Activated effector memory CD4-positive, alpha-beta T cell treated with Interleukin-2 at 50 U/mL for 16 hours (primary cell): ENCODE measurements at places on chromosomes 4 and X.

DNA sequence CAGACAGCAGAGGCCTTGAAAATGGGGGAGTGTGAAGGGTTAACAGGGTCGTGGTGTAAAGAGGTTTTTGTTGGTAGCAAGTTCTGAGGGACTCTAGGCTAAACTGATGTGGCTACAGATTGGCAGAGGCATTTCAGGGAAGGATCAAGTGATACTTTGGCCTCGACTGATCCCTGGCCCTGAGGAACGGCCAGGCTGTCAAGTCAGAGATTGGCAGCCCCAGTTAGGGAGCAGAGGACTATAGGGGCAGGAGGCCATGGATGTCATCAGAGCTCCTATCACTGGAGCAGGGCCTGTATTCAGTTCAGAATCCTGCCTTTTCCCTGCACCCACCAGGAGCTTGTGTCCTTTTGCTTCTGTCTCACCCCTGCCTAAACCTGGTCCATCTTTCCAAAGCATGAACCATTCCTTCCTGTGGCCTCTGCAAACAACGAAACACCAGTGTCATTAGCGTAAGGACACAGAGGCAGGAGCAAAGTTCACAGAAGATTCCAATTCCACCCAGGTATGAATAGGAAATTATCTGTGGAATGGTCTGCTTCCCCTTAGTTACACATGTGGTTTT lies 613.1 kb downstream of the MID1IP1 start:
- no peak for DNase-seq

DNA sequence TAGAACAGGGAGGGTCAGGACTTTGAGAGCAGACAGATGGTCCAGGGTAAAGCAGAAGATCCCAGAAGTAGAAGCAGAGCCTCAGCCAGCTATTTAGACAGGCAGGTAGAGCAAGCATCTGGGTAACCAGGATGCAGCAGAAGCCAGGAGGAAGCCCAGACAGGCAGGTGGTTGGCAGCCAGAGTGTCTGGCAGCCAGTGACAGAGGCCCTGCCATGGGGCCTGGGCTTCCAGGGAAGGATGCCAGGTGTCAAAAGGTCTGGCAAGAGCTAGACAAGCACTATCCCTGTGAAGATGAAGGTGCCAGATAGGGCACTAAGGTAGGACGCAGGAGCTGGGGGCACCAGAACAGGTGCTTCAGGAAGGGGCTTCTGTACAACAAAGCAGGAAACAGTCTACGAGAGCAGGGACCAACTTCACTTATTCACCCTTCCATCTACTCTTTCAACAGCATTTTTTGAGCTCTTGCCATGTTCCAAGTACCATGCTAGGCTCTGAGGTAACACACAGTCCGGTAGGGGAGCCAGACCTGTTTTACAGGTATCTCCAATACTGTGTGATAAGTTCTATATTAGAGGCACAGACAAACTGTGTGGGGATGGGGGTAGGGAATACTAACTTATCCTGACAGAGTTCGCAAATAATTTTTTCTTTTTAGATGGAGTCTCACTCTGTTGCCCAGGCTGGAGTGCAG lies 38.1 kb upstream of the GJB1 start:
- DNase-seq, result no peak

DNA sequence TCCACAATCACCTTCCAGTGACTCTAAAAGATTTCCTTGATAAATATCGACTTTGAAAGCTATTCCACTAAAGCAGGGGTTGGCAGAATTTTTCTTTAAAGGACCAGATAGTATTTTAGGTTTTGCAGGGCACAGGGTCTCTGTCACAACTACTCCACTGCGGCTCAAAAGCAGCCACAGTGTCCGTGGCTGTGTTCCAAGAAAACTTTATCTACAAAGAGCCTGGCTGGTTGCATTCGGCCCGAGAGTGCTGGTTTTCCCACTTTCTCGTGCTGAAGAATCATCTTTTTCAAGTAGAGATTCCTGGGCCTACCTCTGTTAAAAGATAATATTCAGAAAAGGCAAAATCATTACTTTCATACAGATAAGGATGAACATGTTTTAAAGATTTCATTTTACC lies 55.6 kb downstream of the TSPAN7 start:
- no peak for DNase-seq

DNA sequence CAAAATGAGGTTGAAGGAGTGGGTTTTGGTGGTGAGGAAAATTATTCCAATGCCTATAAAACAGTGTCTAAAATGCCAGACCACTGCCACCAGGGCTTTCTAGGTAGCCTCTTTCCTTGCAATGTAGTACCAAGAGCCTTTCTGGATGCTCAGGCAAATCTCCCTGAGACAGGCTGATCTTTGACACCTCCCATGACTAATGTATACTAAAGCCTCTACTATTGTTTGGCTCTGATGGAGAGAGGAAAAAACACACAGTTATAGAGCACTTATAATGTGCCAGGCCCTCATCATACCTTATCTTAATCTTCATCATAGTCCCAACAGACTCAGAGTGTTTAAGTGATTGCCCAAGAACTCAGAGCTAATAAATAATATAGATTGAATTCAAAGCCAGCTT lies 5.8 kb downstream of the MTMR8 start:
- no peak for DNase-seq

GRCh38 chr4:4582653-4583052 lies 40.8 kb upstream of the STX18 start:
- DNase-seq, result no peak

GRCh38 chrX:136773648-136774047 lies 7.1 kb downstream of the ARHGEF6 start:
- DNase-seq, result no peak
